Activated naive CD4-positive, alpha-beta T cell treated with anti-CD3 and anti-CD28 coated beads, Interleukin-2, amount 50 U/mL, for 72 hours (primary cell): ENCODE measurements at places on chromosomes 4 and X. TPM values are rescaled to one million over a fixed set of nuclear protein-coding genes. Genes with fewer than 3 reads are reported as not detected.

PHEX gene
- 1.5 TPM for total RNA-seq

VCX3A gene
- total RNA-seq = not detected

METAP1 gene
- 80.1 TPM for total RNA-seq

TMEM35A gene
- not detected for total RNA-seq

MAGIX gene
- total RNA-seq = 1.2 TPM

PDGFRA gene
- total RNA-seq = not detected

SOX3 gene
- not detected for total RNA-seq

LINC00632 gene
- 0.60 TPM for total RNA-seq

POU4F2 gene
- total RNA-seq = not detected

GRCh38 chrX:110125446-110126162, 122.7 kb downstream of the TMEM164 start:
- DNase-seq = no peak

- no peak for DNase-seq
Observed at GRCh38 chr4:3732076-3733028, 33.8 kb upstream of the ADRA2C start.

GRCh38 chrX:107940095-107940494, 42.1 kb downstream of the TEX13B start:
- DNase-seq = no peak

GRCh38 chrX:46447384-46447783, 97.8 kb downstream of the ZNF674 start:
- no peak for DNase-seq

GRCh38 chrX:139720979-139721378, 13.0 kb upstream of the MCF2 start:
- no peak for DNase-seq

DNA sequence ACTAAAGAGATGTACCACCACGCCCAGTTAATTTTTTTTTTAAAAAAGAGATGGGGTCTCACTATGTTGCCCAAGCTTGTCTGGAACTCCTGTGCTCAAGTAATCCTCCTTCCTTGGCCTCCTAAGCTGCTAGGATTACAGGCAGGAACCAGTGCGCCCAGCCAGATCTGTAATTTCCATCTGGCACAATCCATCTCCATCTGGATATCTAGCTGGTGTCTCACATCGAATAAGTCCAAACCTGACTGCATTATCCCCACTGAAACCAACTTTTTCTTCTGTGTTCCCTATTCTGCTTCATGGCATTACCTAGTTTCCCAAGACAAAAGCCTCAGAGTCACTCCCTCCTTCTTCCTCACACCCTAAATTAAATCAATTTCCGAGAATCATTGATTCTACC, 125.8 kb upstream of the TEX13C start:
- no peak for DNase-seq

DNA sequence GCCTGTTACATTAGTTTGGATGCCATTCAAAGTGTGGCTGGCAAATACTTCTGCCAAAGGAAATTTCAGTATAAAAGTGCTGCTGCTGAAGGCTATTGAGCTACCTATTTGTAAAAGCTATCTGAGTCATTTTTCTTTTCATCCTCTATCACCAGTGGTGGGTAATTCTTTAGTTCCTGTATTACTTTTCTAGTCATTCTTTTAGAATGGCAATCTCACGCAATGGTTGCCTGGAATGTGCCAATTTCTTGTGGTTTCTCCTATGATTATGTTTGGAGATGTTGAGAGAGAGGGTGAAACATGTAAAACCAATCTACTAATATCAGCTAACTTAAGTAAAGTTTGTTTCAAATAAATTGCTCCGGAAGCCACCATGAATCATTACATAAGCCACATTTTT, 685.0 kb downstream of the RAPGEF2 start:
- no peak for DNase-seq

GRCh38 chr4:42626629-42627146, 30.2 kb downstream of the ATP8A1 start:
- DNase-seq = no peak

GRCh38 chr4:186724864-186725468, 1.3 kb upstream of the FAT1 start:
- no peak for DNase-seq

- DNase-seq = peak; percentile 45
Observed at GRCh38 chrX:53481816-53482465, 47.8 kb upstream of the HSD17B10 start.

DNA sequence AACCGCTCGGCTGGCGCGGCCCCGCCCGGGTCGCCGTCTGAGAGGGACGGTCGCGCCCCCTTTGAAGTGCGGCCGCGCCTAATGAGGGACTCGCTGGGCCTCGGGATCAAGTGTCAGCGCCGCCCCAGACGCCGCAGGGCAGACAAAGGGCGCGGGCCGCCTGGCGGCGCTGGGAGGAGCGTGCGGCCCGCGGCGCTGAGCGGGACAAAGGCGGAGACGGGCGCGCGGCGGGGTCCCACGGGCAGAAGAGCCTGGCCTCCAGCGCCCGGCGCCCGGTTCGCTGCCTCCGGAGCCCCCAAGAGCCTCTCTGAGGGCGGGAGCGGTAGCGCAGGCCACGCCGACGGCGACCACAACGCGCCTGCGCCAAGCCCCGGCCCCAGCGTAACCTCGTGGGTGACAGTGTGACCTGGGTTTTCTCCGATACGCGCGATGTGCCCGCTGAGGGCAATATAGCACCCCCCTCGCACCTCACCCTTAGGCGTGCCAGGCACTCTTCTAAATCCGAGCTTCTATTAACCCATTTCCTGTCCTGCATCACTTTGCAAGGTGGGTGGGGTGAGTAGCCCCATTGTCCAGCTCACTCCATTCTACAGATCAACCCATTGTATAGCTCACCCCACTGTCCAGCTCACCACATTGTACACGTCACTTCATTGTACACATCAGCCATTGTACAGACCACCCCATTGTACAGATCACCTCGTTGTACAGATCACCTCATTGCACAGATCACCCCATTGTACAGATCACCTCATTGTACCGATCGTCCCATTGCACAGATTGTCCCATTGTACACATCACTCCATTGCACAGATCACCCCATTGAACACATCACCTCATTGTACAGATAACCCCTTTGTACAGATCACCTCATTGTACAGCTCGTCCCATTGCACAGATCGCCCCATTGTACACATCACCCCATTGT, 33.7 kb upstream of the STX18 start:
- DNase-seq = peak; percentile 57

GRCh38 chr4:130110189-130110588, 1014.2 kb downstream of the C4orf33 start:
- no peak for DNase-seq

- DNase-seq = no peak
Observed at GRCh38 chrX:71212536-71212935, 10.5 kb upstream of the GJB1 start.

- DNase-seq = no peak
Observed at GRCh38 chr4:126233483-126233882, 918.7 kb downstream of the FAT4 start.

DNA sequence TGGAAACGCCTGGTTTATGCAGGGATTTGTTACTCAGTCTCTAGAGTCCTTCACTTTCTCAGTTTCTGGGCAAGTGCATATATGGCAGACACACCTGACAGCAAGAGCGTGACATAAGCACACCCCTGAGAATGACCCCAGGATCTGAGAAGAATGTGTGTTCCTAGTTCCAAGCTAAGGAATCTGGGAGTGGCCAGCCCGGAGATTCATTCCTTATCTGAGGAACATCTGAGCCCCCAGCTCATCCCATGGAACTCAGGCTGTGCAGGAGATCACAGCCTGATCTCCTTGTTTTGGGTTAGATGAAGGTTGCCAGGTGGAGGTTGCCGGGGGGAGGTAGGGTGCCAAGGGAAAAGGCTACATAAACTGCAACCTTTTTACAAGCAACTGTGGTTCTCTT, 23.8 kb upstream of the KIAA0232 start:
- DNase-seq = no peak

GRCh38 chrX:138982365-138982764, 270.8 kb upstream of the FGF13 start:
- DNase-seq = no peak

DNA sequence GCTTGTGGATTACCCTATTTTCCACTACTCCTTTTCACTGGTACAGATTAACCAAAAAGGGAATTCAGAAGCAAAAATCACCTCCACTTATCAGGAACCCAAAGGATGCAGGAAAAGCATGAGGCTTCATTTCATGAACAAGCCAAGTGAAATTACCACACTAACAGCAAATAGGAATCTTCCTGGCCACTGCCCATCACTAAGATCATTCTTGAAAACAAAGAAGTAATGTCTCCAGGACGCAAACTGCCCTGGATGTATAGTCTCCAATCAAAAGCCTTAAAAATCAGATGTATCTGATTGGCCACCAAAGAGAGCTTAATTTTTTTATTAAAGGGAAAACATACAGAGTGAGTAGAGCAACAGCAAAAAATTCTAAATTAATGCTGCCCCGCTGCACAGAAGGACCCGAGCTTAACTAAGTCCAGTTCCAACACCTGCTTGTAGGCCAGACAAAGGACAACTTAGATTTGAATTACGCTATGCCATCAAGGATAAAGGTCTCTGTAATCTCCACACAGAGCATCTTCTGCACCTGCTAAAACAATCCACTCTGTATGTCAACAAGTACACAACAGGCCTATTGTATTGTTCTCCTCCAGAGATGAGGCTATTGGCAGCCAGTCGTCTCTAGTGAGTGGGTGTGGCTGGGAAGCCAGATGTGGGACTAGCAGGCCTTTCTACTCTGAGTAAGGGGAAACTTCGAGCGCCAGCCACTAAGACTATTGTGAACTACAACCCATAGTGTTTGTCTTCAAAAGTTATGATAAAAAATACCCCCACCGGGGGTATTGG, 12.4 kb downstream of the ZDHHC9 start:
- no peak for DNase-seq

DNA sequence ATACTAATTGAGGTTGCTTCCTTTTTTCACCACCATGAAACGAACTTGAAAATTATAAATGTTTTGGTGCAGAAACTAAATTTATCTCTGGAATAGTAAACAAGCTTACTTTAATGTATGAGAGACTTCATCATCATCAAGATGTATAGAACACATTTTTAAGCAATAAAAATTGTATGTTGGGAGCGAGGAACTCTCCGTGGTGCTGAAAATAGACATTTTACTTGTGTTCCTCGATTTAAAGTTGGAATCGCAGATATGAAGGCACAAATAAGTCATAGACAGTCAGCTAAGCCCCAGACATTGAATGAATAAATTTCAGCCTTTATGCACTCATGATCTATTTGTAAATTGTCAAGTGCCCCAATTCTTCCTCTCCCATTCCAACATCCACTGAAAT, 310.7 kb downstream of the STK32B start:
- DNase-seq = no peak

DNA sequence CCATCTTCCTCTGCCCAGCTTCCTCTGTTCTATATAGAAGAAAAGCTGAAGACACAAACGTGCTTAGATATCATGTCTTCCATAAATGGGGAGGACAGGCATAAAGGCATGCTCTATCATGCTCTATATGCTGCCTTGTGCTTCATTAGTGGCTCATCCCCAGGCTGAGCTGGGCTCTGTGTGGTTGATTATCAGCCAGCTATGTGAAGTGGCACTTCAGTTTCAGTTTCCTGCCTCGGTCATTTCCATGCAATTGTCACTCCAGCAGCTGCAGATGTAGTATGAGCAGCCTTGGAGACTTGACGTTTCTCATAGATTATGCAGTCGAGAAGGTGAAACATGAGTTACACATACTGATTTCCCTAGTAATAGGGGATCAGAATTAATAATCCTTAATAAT, 106.2 kb downstream of the SYTL5 start:
- DNase-seq = no peak

GRCh38 chr4:77433418-77433733, 172.2 kb upstream of the CXCL13 start:
- DNase-seq = no peak

GRCh38 chr4:90537491-90537890, 410.3 kb downstream of the CCSER1 start:
- no peak for DNase-seq

GRCh38 chr4:89681219-89681618, 155.7 kb downstream of the SNCA start:
- DNase-seq = no peak

DNA sequence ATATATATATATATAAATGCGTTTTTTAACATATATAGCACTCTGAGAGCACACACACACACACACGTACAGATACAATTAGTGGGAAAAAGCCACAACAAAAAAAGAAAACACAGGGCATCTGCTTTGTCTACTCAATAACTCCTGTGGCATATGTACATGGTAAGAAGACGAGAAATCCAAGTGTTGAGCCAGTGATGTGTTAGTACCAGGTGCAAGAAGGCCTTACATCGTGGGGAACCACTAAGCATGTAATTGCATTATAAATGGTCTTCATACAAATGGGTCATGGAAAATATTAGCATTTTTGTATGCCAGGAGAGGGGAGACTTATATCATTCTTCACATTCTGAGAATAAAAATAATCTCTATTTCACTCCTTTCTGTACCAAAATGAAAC, 62.7 kb upstream of the FAM47B start:
- DNase-seq = no peak

DNA sequence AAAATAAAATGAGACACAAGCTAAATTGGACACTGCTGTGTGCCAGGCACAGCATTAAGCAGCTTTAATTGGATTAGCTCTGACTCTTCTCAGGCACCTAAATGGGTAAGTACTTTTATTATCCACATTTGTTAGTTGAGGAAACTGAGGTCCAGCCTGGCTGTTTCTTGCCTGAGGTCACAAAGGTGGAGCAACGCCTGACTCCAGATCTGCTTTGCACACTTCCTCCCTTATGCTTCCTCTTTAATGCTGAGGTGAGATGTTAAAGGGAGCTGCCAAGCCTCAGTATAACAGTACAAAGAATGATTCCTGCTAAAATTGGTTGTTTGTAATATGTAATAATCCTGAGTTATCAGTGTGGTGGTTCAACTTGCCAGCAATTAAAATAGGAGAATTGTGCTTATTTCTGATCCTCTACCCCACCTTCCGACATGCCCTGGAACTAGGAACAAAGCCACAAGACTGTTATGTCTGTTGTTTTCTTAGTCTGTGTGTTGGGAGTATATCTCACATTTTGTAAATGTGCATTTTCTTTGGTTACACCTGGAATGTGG, 74.4 kb downstream of the AFF1 start:
- DNase-seq = no peak

- no peak for DNase-seq
Observed at GRCh38 chr4:2907706-2908293, 55.4 kb downstream of the NOP14 start.
